ENCODE measurements at places on chromosomes 16 and 17. TPM values are rescaled to one million over a fixed set of nuclear protein-coding genes. Genes with fewer than 3 reads are reported as not detected.
A peak's percentile ranks its signal among the peaks of the same experiment; 100 is the strongest.

DNA sequence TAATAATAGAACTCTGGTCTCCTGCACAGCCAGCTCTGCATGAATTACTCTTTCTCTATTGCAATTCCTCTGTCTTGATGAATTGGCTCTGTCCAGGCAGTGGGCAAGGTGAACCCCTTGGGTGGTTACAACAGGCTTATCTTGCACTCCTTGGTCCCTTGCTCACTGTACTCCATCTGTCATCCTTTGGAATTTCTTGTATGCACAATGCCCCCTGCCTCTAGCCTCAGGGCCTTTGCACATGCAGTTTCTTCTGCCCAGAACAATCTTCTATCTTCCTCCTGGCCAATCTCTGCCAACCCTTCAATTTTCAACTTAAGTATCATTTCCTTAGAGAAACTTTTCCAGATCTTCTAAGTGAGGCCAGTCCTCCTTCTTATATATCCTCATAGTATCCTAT is 114.7 kb upstream of the NLRP1 start:
- no peak for DNase-seq

DNA sequence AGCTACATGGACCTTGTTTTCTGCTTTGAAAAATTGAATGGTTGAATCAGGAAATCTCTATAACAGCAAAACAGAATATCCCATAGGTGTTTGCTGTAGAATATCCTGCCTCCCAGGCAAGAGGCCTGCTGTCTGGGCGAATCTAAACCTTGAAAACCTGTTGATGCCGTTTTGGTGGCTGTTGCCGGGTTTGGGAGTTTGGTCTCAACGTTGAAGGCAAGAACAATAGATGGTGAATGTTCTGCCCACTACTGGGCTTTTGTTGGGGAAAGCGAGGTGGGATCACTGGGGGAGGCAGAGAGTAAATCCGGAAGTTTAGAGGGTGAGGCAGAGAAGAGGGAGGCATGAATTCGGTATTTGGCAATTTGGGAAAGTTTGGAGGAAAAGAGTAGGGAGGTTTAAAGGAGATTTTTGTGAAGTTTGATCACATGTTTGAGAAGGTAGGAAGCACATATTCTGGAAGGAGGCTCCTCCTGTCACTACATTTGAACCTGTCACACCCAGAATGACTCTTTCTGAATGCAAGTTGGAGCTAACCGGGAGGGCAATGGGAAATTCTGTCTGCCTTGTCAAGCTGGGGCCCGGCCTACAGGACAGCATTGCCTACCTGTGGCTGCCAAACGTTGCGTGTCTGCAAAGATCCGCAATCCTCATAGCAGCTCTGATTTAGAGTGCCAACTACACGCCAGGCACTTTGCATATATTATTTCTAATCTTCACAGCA is 46.5 kb downstream of the GPRC5B start:
- peak; percentile 73 for DNase-seq

- peak; percentile 22 for DNase-seq
Measured at GRCh38 chr16:50741225-50741780, 583 bp upstream of the CYLD start.

GRCh38 chr17:42312285-42313130 is 24.2 kb downstream of the STAT5A start:
- peak; percentile 95 for DNase-seq

DNA sequence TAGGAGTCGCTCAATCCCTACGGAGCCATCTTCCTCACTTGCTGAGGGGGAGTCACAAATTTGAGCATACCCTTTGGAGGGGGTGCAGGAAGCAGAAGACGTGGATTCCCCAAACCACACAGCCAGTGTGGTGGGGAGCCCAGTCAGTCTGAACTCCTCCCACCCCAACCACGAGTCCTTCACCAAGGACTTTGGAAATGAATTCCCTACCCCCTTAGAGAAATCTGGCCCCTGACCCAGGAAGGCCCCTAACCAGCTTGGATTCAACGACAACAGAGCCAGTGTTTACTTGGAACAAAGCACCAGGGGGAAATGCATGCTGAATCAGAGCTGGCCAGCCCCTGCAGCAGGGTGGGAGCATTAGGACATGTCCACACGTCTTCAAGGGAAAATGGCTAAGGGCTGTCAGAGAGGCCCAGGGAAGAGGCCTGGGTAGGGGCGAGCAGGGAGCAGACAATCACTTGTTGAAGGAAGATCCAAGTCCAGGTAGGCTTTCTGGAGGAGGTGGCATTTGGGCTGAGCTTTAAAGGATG is 5.5 kb upstream of the TMEM92 start:
- DNase-seq: peak; percentile 15

GRCh38 chr17:49748791-49749190 is 15.1 kb downstream of the FAM117A start:
- no peak for DNase-seq

DNA sequence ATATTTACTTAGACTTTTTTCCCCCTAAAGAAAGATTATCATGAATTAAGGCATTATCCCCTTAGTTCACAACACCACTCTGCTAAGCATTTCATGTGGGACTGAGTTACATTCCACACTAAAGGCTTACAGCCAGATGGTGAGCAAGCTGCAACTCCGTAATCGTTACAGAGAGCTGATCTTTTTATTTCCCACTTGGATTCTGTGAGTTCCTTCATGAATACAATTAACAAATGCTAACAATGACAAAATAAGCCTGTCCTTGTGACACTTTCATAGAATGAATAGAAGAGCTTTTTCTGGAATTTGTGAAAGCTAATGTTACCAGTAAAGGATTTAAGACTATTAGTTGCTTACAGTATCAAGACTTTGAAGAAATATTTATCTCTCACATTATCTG is 8.7 kb downstream of the OGFOD1 start:
- DNase-seq: no peak

- DNase-seq: no peak
Measured at GRCh38 chr17:17883801-17884200, 47.0 kb upstream of the SREBF1 start.

DNA sequence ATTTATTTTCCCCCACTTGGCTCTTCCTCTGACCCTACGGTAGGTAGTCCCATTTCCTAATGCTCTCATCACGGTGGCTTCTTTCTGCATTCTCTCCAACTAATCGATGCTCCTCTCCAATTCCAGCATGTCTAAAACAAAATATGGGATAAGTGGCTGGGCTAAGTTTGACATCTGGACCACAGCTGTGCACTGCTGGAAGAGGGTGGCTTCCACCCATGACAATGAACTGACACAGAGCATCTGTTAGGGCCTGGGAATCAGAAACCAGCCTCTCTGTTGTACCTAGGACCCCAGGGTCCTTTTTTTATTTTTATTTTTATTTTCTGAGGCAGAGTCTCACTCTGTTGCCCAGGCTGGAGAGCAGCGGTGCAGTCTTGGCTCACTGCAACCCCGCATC is 29.0 kb upstream of the SLC39A11 start:
- DNase-seq: no peak

GRCh38 chr16:16164243-16164642 is 59.1 kb downstream of the ABCC6 start:
- DNase-seq: no peak

DNA sequence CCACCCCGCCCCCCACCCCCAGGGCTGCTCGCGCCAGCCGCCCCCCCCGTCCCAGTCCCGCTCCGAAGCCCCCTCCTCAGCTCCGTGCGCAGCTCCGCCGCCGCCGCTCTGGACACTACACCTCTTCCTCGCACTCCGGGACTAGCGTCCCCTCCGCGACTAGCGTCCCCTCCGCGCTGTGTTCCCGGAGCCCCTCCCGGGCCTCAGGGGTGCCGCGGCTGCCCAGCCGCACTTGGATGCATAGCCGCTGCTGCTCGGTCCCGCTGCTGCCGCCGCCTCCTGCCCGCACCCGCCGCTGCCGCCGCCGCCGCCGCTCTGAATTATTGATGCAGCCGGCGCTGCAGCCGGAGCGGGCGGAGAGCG is at the start of gene CBLN1:
Gene CBLN1, minus strand, starts transcription at position 359 of the 363 bp plus-strand sequence. CDS start 373 bp downstream, outside the sequence.
- DNase-seq: no peak

GRCh38 chr17:156094-156621 is 18.8 kb downstream of the SCGB1C2 start:
- no peak for DNase-seq

DNA sequence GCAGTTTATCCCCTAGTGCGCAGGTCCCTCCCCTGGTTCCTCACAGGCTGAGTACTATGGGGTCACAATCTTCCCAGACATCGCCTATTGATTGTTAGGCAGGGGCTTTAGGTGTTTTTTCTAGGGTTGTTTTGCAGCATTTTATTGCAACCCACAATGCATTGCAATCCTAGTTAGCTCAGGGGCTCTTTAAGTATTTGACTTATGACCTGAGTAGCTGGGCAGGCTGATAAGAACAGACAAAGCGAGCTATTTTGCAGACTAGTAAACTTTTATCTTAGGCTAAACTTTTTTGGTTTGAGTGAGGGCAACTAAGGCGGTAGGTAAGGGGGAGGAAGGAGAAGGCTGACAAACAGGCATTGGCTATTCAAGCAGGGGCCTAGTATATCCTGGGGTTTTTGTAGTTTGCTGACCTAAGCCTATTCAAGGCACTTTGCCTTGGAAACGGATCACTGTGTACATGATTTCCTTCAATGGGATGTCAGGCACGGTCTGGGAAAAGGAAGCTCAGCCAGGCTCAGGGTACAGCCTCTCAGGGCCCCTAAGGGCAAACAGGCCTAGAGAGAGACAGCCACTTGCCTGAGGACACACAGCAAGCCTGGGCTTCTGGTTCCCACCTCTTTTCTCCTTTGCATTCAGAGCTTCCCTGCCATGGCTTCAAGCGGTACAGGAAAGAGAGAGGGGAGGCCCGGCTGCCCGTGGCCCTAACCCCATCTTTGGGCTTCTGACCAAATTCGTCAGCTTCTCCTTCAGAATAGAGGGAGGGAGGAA is 6.4 kb downstream of the DRC7 start:
- peak; percentile 33 for DNase-seq

CORO6 gene
- 3.9 TPM for total RNA-seq

CDH16 gene
- total RNA-seq: not detected

CCL8 gene
- total RNA-seq: not detected

PLXDC1 gene
- 2.5 TPM for total RNA-seq

CHD9NB gene
- total RNA-seq: 4.1 TPM

TRAP1 gene
- total RNA-seq: 150 TPM

SLFN12L gene
- not detected for total RNA-seq

PSMD11 gene
- 74.5 TPM for total RNA-seq

ABCC3 gene
- total RNA-seq: not detected

Data from neural progenitor cell (in vitro differentiated cells).